ENCODE measurements at places on chromosomes 2 and 18.

- DNase-seq: no peak
These were observed 102.0 kb downstream of the SH3RF3 start for GRCh38 chr2:109230941-109231420.

- DNase-seq: peak; percentile 48
These were observed 179.6 kb downstream of the FAM124B start for GRCh38 chr2:224222291-224222690.

- DNase-seq: no peak
These were observed 163.4 kb downstream of the ARL4C start for GRCh38 chr2:234333168-234334130.

GRCh38 chr2:191109888-191110287, 40.9 kb downstream of the STAT4 start:
- no peak for DNase-seq

- no peak for DNase-seq
These were observed 136.3 kb upstream of the CAVIN2 start for GRCh38 chr2:191983186-191983585.

DNA sequence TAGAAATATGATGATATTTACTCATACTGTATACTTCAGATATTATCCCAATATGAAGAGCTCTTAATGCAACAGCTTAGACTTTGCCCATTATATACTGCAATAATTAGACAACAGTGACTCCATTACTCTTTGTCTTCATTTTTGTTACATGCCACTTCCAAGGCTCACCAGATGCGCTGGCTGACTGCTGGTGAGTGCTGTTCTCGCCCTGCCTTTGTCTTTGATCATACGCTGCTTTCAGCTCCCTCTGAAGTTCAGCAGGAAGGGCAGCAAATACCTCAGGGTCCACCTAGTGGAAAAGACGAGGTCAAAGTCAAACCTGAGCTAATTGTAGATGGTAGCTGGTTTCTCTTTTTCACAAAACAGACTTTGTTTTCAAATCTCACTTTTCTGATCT, 66.3 kb downstream of the EIF5B start:
- DNase-seq: no peak

DNA sequence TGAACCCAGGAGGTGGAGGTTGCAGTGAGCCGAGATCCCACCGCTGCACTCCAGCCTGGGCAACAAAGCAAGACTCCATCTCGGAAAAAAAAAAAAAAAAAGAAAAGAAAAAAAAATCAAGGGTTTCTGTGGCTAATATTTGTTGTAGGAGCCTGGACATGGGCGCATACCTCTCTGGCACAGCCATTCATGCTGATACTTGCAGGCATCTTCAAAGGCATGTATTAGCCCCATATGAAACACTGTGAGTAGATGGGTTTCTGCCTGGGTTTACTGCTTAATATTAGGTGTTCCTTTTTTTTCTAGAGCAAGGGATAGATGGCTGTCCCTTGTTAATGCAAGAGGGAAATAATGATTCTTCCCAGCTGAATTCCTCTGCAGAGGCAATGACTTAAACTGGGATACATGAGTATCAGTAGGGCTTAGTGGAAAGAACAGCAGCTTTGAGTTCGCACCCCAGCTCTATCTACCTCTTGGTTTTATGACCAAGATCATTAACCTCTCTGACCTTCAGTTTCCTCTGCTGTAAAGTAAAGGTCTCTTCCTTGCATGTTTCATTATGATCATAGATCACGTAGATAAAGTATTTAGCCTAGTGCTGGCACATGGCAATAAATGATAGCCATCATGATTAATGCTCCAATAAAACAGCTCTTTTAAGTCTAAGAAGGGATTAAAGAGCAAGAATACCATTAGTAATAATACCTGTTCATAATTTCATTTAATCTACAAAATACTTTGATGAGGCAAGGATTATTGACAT, 4.5 kb upstream of the ATL2 start:
- DNase-seq: no peak

DNA sequence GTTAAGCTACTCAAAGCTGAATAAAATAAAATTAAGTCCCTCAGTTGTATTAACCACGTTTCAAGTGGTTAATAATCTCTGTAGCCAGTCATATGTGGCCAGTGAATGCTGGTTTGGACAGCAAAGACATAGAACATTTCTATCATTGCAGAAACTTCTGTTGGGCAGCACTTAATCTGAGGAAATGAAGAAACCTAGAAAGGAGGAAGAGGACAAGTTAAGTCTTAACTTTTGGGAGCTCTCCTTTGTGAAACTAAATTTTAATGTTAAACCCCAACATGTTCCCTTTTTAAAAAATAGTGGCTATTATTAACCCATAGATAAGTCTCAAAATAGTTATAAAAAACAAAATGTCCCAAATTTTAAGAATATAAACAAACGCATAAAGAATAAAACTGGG, 421.3 kb downstream of the ARHGAP15 start:
- no peak for DNase-seq

- peak; percentile 5 for DNase-seq
These were observed 28.0 kb downstream of the MAL start for GRCh38 chr2:95053543-95053942.

All from cardiac fibroblast (primary cell).